DND-41 (cell line): ENCODE measurements at places on chromosomes 11 and 22.

GRCh38 chr11:16114431-16114830, 241.9 kb downstream of the SOX6 start:
- H3K4me1 ChIP-seq: no peaks in the 10 kb centered on the region
- H3K36me3 ChIP-seq: no peaks in the 10 kb centered on the region
- no peaks in the 10 kb centered on the region for H3K27me3 ChIP-seq
- H3K4me3 ChIP-seq: no peak overlapping the region

DNA sequence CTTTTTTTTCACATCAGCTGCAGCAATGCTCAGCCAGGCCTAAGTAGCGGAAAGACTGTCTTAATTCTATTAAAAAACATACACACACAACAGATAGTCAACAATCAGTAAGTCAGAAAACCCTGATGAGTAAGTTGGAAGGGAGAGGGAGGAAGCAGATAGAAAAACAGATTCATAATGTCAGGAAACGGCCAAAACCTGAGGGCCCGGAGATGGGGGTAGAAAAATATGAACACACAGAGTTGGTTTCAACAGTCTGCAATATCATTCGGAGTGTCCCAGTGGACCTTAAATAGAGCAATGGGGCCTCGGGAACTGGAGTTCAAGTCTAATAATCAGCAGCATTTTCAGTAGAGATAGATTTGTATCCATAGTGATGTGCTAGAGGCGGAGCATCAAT, 14.8 kb downstream of the LRRC55 start:
- H3K27me3 ChIP-seq: peaks cover 4% of the 10 kb centered on the region
- no peaks in the 10 kb centered on the region for H3K36me3 ChIP-seq
- no peak overlapping the region for H3K27ac ChIP-seq
- no peak overlapping the region for H3K4me3 ChIP-seq
- DNase-seq: no peak

DNA sequence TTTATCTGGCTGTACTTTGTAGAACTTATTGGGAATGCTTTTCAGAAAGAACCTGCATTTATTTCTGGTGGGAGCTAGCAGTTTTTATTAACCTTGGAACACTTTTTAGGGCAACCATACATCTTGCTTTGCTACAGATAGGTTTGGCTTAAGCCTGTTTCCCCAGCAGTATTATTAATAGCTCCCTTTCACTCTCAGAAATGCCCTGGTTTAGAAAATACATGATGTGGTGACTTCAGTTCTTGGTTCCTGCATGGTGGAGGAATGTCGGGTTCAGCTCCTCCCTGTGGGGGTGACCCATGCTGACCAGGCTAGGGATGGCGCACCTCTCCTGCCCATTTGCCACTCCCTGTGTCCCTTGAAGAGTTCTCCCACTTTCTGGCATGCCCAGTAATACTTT, 28.2 kb downstream of the ZBED4 start:
- H3K27ac ChIP-seq: no peak overlapping the region
- no peaks in the 10 kb centered on the region for H3K27me3 ChIP-seq
- peaks cover 49% of the 10 kb centered on the region for H3K36me3 ChIP-seq

GRCh38 chr11:94675239-94675638, 92.9 kb upstream of the AMOTL1 start:
- no peaks in the 10 kb centered on the region for H3K36me3 ChIP-seq
- no peaks in the 10 kb centered on the region for H3K4me1 ChIP-seq
- H3K4me3 ChIP-seq: no peak overlapping the region

GRCh38 chr22:24519496-24519895, 24.4 kb downstream of the UPB1 start:
- H3K36me3 ChIP-seq: no peaks in the 10 kb centered on the region
- peaks cover 20% of the 10 kb centered on the region for H3K4me1 ChIP-seq
- no peak overlapping the region for H3K27ac ChIP-seq

DNA sequence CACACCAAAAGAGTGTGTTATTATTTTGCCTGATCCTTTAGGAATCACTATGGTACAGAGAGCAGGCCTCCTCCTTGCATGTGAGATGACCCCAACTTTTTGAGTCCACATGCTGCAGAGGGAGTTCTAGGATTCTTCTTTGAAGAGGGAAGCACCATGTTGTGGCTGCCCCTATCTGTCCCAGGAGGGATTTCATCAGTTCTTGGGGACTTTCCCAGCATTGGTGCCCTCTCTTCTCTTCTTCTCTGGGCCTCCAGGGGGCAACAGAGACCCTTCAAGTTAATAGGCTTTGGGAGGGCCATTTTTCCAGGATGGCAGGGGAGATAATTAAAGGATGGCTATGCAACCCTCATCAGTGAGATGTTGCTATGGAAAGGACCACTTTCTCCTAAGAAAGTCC, 3.6 kb downstream of the MMP1 start:
- no peak overlapping the region for H3K4me3 ChIP-seq
- no peaks in the 10 kb centered on the region for H3K36me3 ChIP-seq
- no peak overlapping the region for H3K27ac ChIP-seq

DNA sequence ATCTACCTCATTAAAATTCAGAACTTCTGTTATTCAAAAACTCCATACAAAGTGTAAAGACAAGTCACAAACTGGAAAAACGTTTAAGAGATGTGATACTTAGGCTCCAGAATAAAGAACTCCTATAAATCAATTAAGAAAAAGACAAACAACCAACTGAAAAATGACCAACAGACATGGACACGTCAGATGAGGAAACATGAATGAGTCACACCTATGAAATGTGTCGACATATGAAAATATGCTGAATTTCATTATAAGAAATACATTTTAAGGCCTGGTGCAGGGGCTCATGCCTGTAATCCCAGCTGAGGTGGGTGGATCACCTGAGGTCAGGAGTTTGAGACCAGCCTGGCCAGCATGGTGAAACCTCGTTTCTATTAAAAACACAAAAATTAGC, 78.7 kb downstream of the ENTHD1 start:
- DNase-seq: no peak
- no peaks in the 10 kb centered on the region for H3K36me3 ChIP-seq
- no peaks in the 10 kb centered on the region for H3K27me3 ChIP-seq
- no peaks in the 10 kb centered on the region for H3K4me1 ChIP-seq

GRCh38 chr11:119839476-119840133, 110.6 kb upstream of the NECTIN1 start:
- no peak for DNase-seq
- no peaks in the 10 kb centered on the region for H3K4me1 ChIP-seq
- H3K27ac ChIP-seq: no peak overlapping the region
- no peaks in the 10 kb centered on the region for H3K36me3 ChIP-seq
- H3K4me3 ChIP-seq: no peak overlapping the region
- H3K27me3 ChIP-seq: peaks cover 17% of the 10 kb centered on the region

GRCh38 chr22:21612858-21613257, 17.0 kb downstream of the YDJC start:
- DNase-seq: no peak
- H3K4me3 ChIP-seq: no peak overlapping the region

- DNase-seq: no peak
- H3K27me3 ChIP-seq: no peaks in the 10 kb centered on the region
- no peak overlapping the region for H3K27ac ChIP-seq
- H3K4me1 ChIP-seq: 0 out of 2 replicates have a peak, but pooled peaks cover under 1% of the 10 kb centered on the region
- H3K4me3 ChIP-seq: no peak overlapping the region
- no peaks in the 10 kb centered on the region for H3K36me3 ChIP-seq
Observed at GRCh38 chr22:37205046-37205445, 7.2 kb downstream of the SSTR3 start.

DNA sequence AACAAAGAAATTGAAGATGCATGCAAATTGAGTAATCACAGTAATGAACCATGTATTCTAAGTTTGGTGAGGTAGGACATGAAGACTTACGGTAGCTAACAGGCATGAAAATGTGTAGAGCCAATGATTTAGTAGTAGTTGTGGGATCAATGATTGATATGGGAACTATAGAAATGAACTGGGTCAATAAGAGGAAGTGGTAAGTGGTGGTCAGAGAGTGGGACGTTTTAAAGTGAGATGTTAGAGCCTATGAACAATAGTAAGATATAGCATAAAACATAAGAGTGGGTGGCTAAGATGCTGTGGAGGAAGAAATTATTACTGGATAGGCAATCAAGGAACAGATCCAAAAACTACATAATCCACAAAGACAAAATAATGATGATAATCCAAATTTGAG, 45.0 kb downstream of the DLG2 start:
- no peak overlapping the region for H3K4me3 ChIP-seq
- no peaks in the 10 kb centered on the region for H3K4me1 ChIP-seq
- no peaks in the 10 kb centered on the region for H3K36me3 ChIP-seq
- DNase-seq: no peak

DNA sequence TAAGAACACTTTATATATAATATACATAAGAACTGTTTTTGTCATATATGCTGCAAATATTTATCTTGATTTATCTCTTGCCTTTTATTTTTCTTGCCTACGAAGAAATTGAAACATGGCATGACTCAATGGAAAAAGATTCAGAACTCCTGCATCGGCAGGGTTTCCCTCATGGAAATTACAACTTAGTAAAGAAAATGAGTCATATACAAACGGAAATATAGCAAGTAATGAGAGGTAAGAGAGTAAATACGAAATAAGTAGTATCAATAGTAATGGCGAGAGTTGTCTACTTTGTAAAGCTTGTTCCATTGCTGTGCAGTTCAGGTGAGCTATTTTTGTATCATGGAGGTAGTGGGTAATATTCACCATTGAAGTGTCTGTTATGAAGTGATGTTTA, 350.4 kb downstream of the DDX10 start:
- no peaks in the 10 kb centered on the region for H3K27me3 ChIP-seq
- DNase-seq: no peak
- H3K27ac ChIP-seq: no peak overlapping the region
- no peaks in the 10 kb centered on the region for H3K4me1 ChIP-seq
- no peak overlapping the region for H3K4me3 ChIP-seq
- no peaks in the 10 kb centered on the region for H3K36me3 ChIP-seq

DNA sequence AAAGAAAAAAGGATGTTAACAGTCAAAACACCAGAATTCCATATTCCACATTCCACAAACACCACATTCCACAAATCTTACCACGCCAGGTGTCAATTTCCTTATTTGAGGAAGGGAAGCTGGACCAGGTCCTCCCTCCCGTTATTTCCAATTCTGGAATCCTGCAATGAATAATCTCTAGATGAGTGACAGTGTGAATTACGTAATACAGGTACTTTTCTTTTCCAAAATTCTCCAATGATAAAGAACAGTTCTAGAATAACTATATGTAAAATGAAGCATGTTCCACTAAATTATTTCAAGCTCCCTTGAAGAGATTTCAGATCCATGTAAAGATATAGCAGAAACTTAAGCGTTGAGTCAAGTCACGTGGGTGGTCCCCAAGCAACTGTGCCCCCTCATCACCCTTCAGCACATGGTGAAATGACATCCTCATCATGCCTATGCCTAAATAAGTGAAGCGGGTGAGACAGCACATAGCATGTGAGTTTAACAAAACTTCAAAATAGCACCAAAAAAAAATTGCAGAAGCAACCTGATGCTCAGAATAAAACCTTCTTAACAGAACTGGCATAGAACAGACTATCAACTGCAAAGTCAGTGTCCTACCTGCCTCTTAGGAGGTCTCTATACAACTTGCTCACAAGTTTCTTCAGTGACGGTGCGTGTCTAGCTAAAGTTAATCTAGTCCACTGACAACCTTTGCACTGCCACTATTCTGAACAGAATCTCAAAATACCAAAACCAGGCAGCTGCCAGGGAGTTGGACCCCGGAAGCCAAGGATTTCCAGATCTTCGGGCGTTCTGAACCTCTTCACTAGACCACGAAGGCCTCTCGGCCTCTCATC, 876 bp downstream of the NFRKB start:
- H3K4me3 ChIP-seq: peak overlapping the region; percentile 74
- H3K27ac ChIP-seq: peak overlapping the region; percentile 82
- peaks cover 42% of the 10 kb centered on the region for H3K4me1 ChIP-seq
- H3K27me3 ChIP-seq: no peaks in the 10 kb centered on the region
- peak; percentile 17 for DNase-seq
- peaks cover 43% of the 10 kb centered on the region for H3K36me3 ChIP-seq
